ENCODE measurements at places on chromosomes 1 and 21.

DNA sequence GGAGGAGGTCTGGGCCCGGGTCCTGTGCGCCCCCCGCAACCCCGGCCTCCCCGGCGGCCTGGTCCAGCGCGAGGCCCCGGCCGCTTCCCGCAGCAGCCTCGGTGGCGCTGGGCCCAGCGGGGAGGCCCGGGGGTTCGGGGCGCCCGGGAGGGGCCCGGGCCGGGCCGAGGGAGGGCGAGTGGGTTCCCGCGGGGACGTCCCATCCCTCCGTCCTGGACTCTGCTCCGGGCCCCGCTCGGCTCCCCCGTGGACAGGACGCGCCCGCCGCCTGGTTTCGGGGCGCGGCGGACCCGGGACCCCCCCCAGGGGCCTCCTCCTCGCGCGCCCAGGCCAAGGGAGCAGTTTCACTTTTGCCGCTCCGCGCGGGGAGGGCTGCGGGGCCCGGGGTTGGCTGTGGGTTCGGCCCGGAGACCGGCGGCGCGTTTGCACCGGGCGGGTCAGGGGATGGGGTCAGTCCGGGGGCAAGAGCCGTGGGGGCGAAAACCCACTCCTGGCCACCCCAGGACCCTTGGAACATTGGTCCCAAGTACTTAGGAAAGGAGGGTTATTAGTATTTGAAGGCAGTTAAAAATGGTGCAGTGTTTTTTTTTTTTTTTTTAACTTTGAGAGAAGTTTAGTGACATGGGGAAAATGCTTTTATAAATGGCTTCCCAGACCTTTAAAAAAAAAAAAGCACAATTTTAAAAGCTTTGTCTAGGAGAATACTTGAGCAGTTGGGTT is 677 bp downstream of the AGPAT3 start:
- peak; percentile 29 for DNase-seq

DNA sequence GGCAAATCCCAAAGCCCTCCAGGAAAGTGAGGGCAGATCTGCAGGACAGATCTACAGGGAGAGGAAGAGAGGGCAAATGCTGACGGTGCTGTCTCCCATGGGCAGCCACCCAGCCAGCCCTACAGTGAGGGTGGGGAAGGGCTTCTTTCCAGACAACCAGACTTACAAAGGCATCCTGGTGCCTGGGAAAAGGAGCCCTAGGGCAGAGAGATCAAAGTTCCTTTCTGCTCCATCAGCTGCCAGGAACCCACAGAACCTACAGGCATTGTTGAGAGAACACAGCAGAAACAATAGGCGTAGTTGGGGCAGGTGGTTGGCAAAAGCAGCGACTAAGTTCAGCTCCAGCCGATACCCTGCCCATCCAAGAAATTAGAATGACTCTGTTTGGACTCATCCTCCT is 332.4 kb downstream of the KCNH1 start:
- DNase-seq, result no peak

GRCh38 chr1:232357416-232357815 is 272.5 kb downstream of the SIPA1L2 start:
- DNase-seq, result no peak

DNA sequence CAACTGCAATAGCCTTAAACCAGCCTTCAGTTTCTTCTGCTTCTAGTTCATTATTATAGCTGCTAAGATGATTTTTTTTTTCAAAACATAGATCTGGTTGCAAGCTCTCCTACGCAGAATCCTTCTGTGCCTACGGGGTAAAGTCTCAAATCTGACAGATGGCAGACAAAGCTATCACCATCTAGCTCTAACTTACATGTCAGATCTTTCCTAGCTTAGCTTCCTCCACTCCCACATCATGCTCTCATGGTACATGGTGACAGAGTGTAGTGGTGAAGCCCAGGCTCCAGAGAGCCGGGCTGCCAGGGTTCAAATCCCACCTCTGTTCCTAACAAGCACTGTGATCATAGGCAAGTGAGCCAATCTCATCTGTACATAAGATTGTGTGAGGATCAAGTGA is 24.2 kb upstream of the GUCA2B start:
- no peak for DNase-seq

DNA sequence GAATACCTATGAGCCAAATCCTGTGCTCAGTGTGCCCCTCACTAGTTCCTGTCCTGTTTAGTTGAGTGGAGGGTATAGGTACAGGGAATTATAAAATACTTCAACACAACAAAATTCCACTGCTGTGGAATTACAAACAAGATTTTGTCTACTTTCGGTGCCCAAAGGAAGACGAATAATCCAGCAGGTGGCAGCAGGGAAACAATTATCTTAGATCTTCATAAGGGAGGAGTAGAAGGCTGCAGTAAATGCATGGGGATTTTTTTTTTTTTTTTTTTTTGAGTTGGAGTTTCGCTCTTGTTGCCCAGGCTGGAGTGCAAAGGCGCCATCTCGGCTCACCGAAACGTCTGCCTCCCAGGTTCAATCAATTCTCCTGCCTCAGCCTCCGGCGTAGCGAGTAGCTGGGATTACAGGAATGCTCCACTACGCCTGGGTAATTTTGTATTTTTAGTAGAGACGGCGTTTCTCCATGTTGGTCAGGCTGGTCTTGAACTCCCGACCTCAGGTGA is 2.0 kb upstream of the PIP5K1A start:
- DNase-seq, result no peak

- DNase-seq, result no peak
Measured at GRCh38 chr1:185249563-185249962, 67.5 kb downstream of the IVNS1ABP start.

GRCh38 chr1:44798481-44799365 is 1.5 kb upstream of the PLK3 start:
- DNase-seq, result no peak
